ENCODE measurements at places on chromosomes 2 and 18.

DNA sequence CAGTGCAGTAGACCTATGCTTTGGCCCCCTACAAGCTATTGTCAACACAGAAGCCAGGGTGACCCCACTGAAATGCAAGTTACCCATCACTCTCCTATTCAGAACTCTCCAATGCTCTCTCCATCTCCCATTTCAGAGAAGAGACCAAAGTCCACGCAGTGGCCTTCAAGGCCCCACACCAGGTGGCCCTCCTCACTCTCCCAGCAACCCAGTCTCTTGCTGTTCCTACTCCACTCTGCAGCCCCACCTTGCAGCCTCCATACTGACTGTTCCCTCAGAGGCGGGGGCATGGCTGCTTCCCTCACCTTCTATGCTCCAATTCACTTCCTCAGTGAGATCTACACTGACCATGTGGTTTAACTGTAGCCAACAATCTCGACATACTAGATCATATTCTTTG, 313.3 kb downstream of the CELF4 start:
- no peak for DNase-seq

GRCh38 chr2:231673348-231673770, 35.0 kb upstream of the PTMA start:
- no peak for DNase-seq

DNA sequence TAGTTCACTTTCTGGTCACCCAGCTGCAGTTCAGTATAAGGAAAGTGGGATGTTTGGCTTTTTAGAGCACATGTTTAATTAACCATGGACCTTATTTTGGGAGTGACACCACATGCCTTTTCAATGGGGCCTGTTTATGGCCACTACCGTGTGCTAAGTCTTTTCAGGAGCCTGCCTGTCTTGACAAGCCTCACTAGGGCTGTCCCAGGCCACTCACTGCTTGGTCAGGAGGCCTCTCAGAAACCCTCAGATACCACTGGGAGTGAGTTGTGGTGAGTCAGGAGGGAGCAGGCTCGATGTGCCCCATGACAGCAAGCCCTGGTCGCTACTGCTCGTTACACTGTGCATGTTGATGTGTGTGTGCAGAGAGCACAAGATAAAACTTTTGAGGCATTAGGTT, 123.0 kb downstream of the MAP4K4 start:
- no peak for DNase-seq

DNA sequence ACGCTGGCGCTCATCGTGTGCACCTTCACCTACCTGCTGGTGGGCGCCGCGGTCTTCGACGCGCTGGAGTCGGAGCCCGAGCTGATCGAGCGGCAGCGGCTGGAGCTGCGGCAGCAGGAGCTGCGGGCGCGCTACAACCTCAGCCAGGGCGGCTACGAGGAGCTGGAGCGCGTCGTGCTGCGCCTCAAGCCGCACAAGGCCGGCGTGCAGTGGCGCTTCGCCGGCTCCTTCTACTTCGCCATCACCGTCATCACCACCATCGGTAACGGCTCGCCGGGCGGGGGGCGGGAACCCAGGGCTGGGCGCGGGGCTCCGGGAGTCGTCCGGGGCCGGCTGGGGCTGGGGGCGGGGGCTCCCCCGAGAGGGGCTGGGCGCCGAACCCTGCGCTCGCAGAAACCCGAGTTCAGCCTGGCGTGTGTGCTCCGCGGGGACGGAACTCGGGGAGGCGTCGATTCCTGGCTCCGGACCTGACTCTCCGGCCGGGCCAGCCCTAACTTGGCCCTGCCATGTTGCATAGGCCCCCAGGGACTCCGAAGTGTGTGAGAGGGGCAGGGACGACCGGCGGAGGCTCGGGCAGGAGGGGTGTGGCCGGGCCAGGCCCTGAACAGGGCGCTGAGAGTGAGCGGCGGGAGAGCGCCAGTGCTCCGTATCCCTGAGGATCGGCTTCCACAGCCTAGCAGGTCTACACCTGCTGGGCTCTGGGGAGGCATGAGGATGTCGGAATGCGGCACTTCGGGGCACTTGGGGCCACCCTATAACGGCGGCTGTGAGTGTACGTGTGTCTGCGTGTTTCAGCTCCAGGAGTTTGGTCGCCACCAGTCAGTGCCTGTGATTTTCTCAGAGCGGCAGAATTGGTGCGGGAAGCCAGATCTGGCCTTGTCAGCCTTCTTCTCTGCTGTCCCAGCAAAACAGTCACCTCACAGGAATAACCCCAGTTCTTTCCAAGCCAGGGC, 651 bp downstream of the KCNK3 start:
- peak; percentile 65 for DNase-seq

- DNase-seq: no peak
These were observed 13.9 kb upstream of the ATP6V1B1 start for GRCh38 chr2:70921839-70922234.

DNA sequence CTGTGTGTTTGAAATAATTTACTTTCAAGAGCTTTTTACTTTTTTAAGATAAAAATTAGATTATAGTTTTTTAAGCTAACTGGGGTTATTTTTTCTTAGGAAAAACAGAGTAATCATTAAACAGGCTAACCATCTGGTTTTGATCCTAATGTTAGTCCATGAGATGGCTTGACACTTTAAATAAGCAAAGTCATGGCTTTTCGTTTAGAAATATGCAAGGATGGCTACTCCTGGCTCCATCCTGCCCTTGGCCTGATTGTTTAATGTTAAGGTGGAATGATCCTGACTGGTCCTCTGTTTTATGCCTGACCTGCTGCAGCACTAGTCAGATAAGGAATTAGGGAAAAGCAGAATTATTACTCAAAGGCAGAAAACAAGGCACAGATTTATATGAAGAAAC, 39.7 kb upstream of the PNPT1 start:
- no peak for DNase-seq

GRCh38 chr2:85457877-85458316, 39.4 kb downstream of the SH2D6 start:
- no peak for DNase-seq

GRCh38 chr2:47086054-47086471, 69.0 kb downstream of the STPG4 start:
- DNase-seq: no peak

- DNase-seq: no peak
These were observed 869.1 kb downstream of the CNTNAP5 start for GRCh38 chr2:124894199-124894598.

- no peak for DNase-seq
These were observed 36.9 kb downstream of the CNGA3 start for GRCh38 chr2:98383166-98383565.

DNA sequence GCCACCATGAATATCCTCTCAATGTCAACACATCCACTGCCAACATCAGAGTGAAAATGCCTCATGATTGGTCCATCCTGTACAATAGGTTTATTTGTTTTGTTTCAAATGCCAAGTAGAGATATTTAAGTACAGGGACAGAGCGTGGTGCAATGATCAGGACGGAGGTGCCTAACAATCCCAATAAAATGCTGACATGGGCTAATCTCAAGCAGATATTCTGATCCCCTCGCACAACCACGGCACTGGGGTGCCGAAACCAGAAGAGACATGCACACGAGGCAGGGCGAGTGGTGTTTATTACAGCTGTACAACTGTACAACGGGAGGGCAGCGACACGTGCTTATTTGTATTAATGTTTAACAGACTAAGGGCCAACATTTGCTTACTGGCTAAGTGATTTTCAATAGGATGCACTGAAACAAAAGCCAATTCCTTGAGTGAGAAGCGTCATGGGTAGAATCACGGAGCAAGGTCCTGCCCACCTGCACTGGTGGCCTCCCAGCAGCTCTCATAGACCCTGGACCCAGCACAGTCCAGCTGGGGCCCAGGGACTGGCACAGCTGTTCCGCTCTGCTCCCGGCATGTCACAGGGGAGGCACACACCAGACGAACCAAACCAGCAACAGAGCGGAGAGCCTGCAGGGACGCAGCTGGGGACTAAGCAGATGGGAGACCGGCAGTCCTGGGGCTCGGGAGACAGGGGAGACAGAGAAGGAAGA, 101.4 kb downstream of the HDAC4 start:
- DNase-seq: no peak

DNA sequence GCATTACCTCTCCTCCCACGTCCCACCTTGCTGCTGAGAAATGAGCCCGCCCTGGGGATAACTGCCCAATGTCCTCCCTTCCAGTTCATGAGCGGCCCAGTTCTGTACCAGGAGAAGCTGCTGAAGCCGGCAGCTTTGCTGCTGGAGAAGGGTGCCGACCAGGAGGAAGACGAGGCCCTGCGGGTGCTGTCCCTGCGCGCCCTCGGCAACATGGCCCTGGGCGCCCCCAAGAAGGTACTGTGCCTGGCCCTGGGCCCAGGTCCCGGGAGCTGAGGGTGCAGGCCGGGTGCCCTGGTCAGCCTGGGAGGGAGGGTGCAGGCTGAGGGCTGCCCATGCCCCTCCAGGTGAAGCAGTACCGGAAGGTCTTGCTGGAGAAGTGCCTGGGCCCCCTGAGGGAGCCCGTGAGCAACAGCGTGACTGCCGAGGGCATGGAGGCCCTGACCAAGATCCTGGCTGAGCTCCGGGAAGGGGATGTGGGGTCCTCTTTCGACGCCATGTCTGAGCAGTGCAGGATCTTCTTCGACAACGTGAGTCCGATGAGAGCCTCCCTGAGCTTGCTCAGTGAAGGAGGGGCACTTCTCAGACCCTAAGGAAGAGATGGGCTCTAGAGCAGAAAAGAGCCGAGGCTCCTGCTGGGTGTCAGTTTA, 25.7 kb downstream of the HJURP start:
- DNase-seq: no peak

DNA sequence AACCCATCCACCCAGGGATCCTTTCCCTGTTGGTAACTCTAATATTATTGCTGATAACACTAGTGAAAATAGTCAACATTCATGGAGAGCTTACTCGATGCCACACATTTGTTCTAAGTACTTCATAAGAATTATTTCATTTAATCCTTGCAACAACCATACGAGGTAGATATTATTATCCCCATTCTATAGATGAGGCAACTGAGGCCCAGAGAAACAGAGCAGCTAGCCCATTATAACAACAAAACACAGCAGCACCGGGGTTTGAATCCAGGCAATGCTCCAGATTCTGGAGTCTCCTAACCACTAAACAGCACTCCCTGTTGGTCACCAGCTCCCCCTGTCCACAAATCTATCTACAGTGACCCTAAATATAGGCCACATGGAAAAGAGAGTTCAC, 90.4 kb upstream of the PKDCC start:
- no peak for DNase-seq

GRCh38 chr18:59940068-59940467, 40.3 kb downstream of the PMAIP1 start:
- DNase-seq: no peak

DNA sequence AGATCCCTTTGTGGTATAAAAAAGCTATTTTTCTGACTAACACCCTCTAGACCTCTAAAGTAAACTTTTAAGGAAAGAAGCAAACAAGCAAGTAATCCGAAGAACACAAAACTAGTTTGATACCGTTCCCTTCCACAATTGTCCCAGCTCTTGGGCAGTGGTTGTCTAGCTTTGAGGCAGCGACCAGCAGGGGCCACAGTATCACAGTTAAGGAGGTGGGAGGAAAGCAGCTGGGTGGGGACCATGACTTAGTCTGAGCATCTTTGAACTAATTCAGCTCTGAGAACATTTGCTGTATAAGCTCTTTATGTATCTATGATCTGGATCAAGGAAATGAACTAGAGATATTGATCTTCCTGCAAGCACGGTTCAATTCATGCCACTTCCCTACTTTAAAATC, 51.0 kb downstream of the SF3B1 start:
- no peak for DNase-seq

GRCh38 chr2:225282858-225283710, 116.4 kb upstream of the NYAP2 start:
- DNase-seq: peak; percentile 39

- no peak for DNase-seq
These were observed 3.7 kb downstream of the ZFP36L2 start for GRCh38 chr2:43222475-43223309.

- DNase-seq: no peak
These were observed 19.4 kb upstream of the DNER start for GRCh38 chr2:229733611-229734245.

GRCh38 chr2:105186967-105187498, 54.5 kb upstream of the GPR45 start:
- DNase-seq: no peak

GRCh38 chr2:85009019-85009618, 38.2 kb downstream of the KCMF1 start:
- DNase-seq: no peak

DNA sequence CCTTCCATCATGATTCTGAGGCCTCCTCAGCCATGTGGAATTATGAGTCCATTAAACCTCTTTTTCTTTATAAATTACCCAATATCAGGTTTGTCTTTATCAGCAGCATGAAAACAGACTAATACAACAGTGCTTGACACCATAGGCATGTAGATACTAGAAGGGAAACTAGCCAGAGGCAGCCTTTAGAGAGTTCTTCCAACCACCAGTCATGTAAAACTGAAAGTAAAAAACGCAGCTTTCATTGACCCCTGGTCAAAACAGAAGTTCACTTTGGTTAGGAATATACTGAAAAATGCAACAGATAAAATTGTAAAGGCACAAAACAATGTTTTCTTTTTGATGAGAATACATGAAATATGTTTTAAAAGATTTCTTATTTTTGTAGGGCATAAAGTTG, 122.8 kb upstream of the L3MBTL4 start:
- DNase-seq: no peak

DNA sequence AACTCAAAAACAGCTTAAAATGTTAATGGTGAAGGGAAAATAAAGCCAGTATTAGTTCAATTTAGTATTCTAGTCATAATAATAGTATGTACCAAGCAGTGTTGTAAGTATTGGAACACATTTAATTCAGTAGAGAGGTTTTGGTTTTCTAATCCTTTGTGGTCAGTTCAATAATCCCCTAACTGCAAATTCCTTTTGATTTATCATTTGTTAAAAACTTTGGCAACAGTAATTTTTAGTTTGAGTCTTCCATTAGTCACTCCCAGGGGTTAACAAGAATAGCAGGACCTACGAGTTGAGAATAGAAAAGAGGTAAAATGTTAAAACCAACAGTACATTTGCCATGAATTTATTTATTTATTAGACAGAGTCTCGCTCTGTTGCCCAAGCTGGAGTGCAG, 10.7 kb downstream of the MRPL44 start:
- no peak for DNase-seq

GRCh38 chr2:142885543-142885942, 8.1 kb downstream of the KYNU start:
- peak; percentile 65 for DNase-seq

DNA sequence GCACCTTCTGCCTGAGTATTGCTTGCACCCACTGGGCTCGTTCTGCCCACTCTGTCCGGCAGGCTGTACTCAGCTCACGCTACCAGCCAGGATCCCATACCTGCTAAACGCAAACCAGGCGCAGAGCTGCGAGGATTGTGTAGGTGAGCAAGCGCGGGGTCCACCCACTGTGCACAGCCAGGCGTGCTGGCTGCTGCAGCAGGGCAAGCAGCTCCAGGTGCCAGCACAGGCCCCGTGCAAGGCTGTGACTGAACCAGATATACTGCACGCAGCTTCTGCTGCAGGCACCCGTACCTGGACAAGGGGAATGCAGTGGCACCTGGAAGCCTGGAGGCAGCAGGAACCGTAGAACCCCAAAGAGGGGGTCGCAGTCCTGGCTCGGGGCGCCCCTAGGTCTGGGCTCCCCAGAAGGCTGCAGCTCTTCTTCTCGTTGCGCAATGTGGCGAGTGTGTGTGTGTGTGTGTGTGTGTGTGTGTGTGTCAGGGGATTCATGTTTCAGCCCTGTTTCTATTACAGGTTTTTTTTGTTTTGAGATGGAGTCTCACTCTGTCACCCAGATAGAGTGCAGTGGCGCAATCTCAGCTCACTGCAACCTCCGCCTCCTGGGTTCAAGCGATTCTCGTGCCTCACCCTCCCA, 46.1 kb upstream of the RAB1A start:
- no peak for DNase-seq

- DNase-seq: no peak
These were observed 742 bp downstream of the RRM2 start for GRCh38 chr2:10123281-10123680.

- DNase-seq: no peak
These were observed 30.2 kb upstream of the GRP start for GRCh38 chr18:59189746-59190145.
